ENCODE measurements at places on chromosomes 7 and 10.
A peak's percentile ranks its signal among the peaks of the same experiment; 100 is the strongest.

- DNase-seq: no peak
Observed at GRCh38 chr10:7481368-7481765, 70.5 kb upstream of the SFMBT2 start.

DNA sequence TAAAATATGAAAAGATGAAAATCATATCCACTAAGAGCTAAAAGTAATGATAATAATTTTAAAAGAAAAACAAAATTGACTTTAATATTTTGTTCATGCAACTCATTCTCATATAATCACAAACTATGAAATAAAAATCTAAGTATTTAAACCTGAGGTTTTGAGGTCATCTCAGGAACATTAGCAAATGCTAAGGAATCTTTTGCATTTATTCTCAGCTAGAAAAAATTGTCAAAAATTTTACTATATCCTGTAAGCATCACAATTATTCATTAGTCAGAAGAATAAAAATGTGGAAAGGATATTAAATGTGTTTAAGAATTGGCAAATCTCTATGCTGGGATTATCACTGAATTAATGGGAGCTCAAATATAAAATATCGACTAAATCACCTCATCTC is 36.8 kb upstream of the TAX1BP1 start:
- no peak for DNase-seq

- DNase-seq: no peak
Observed at GRCh38 chr10:130708465-130709070, 572.4 kb downstream of the GLRX3 start.

GRCh38 chr10:3622845-3623621 is 162.0 kb downstream of the KLF6 start:
- DNase-seq: peak; percentile 4

- no peak for DNase-seq
Observed at GRCh38 chr7:90432752-90433151, 29.5 kb downstream of the CLDN12 start.

- no peak for DNase-seq
Observed at GRCh38 chr7:51482976-51483375, 166.4 kb upstream of the COBL start.

DNA sequence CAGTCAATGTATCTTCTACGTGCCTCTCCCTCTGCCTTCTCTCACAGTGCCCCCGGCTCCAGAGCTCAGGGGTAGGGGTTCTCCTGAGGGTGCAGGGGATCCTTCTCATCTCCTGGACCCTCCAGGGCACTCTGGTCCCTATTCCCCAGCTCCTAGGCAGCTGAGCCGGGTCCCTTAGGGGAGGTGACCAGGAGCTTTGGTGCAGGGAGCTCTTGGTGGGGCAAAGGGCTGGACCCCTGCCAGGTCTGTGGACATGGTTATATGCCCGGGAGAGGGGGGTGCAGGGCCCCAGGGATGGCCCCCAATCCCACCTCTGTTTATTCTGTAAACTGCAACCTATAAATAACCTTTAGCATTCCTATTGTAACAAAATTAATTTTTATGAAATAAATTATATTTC is 16.6 kb upstream of the SLC29A3 start:
- no peak for DNase-seq

- DNase-seq: no peak
Observed at GRCh38 chr10:97106207-97106606, 79.6 kb downstream of the SLIT1 start.

DNA sequence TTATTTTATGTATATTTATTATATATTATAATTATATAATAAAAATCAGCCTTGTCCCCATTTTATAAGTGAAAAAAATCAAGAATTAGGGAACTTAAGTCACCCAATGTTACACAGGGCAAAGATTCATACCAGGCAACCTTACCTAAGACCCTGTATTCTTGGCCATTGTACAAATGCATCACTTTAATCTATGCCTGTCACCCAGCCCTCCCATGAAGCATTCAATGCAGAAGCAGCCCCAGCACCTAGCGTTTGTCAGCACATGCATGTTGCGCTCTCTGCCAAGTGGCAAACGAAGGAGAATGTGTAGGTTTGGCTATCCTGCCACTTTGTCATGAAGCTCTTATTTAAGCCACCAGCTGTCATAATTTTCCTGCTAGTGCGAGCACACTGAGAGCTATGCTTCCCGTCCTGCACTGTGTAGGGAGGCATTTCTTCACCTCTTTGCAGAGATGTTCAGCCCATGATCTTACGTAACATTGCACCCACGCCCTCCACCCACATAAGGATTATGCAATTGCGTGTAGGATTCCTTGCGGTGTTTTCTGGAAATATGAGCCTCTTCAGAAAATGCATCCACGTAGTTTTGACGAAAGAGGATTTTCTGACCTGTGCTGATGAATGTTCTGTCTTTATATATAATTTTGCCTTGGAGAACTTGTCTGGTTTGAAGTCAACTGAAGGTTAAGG is 7.7 kb upstream of the COBL start:
- DNase-seq: no peak

- DNase-seq: peak; percentile 9
Observed at GRCh38 chr7:51430480-51431086, 114.0 kb upstream of the COBL start.
